ENCODE measurements at places on chromosomes 3 and 15. TPM values are rescaled to one million over a fixed set of nuclear protein-coding genes. Genes with fewer than 3 reads are reported as not detected.

Gene KLHL40
- not detected for total RNA-seq

Gene FURIN
- 45.2 TPM for total RNA-seq

Gene NANOGP8
- total RNA-seq, result 0.15 TPM

Gene EPHB1
- under 0.01 TPM for total RNA-seq

Gene CAPN3
- 2.8 TPM for total RNA-seq

Gene WDR5B
- 6.1 TPM for total RNA-seq

Gene RARRES1
- 232 TPM for total RNA-seq

Gene LRRC34
- 7.9 TPM for total RNA-seq

Gene SGO1
- total RNA-seq, result 9.9 TPM

Gene APOD
- total RNA-seq, result 1.6 TPM

Gene XIRP1
- not detected for total RNA-seq

Gene UROC1
- not detected for total RNA-seq

Gene PHLDB2
- total RNA-seq, result 29.6 TPM

Data from smooth muscle cell of trachea (primary cell).